Left ventricle myocardium inferior (tissue), 1 donor: ENCODE measurements at places on chromosomes 1 and 21.

- DNase-seq: no peak
Measured at GRCh38 chr1:229437443-229437842, 3.5 kb upstream of the ACTA1 start.

DNA sequence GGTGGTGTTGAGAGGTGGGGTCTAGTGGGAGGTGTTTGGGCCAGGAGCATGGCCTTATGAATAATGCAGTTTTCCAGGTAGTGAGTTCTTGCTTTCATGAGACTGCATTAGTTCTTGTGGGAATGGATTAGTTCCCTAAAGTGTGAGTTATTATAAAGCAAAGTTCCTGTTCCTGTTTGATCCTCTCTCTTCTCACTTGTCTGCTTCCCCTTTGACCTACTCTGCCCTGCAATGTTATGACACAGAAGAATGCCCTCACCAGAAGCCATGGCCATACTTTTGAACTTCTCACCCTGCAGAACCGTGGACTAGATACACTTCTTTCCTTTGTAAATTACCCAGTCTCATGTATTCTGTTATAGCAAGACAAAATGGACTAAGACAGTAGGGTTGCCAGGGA, 53.6 kb downstream of the MAP3K7CL start:
- DNase-seq: no peak

- DNase-seq: no peak
Measured at GRCh38 chr1:193697115-193697762, 510.8 kb upstream of the B3GALT2 start.

DNA sequence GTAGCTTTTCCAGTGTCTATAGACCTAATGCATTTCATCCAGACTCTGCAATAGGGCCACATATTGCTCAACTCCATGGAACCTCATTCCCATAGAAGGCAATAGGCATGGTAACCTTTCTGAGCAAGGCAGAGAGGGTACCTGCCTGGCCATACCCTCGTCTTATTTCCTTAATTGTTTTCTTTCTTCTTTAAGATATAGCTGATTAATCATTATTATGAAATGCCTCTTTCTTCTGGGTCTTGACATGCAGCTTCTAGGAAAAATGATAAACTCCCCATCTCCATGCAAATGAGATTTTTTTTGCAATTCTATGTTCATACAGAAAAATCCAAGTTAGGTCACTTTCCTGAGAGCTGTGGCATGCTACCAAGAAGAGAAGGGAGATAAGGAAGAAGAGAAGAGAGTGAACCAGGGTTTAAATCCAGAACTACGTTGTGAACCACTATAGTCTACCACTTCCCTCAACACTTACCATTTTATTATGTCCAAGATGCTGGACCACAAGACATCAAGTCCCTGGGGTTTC, 33.0 kb upstream of the IL20 start:
- DNase-seq: no peak

- peak; percentile 78 for DNase-seq
Measured at GRCh38 chr1:19918057-19918456, 5.4 kb downstream of the PLA2G2E start.

DNA sequence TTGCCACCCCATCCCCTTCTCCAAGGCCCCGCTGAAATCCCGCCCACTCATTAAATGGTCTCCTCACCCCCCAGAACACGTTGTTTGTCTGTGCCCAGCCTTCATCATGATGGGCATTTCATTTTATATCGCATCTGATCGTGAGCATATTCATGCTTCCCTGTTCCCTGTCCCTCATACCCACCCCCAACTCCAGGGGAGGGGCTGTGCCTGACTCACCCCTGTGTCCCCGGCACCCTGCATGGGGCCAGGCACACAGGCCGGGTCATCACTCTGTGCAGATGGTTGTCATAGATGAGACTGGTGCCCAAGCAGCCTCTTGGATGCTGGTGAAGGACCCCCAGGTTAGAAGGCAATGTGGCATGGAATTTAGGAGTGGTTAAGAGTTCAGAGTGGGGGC, 11.0 kb downstream of the CAMK2N1 start:
- no peak for DNase-seq

- DNase-seq: no peak
Measured at GRCh38 chr1:63319046-63320021, 3.0 kb upstream of the FOXD3 start.

DNA sequence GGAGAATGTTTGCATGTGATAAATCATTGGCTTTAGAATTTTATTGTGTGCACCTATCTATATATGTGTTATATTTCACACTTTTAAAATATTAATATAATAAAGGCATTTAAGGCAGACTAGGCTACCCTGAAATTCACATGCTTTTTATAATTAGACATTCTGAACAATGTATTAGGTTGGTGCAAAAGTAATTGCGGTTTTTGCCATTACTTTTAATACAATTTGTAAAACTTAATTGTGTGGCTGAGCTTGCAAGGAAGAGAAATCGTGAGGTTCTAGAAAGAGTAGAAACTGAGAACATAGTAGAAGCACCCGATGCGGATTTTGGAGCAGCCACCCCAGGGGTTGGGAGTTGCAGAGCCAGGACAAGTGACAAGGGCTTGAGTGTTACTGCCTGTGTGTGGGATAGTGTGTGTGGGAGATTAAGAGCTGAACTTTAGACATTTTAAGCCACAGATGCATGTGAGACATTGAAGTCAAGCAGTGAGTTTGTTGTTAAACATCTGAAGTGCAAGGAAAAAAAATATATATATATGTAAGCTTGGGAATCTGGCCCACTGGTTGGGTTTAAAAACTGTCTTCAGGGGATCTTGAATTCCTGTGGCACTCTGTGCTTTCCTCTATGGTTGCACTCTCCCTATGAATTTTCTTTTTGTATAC, 244.5 kb downstream of the TM2D1 start:
- DNase-seq: no peak

GRCh38 chr1:204894606-204895005, 23.9 kb downstream of the NFASC start:
- no peak for DNase-seq

DNA sequence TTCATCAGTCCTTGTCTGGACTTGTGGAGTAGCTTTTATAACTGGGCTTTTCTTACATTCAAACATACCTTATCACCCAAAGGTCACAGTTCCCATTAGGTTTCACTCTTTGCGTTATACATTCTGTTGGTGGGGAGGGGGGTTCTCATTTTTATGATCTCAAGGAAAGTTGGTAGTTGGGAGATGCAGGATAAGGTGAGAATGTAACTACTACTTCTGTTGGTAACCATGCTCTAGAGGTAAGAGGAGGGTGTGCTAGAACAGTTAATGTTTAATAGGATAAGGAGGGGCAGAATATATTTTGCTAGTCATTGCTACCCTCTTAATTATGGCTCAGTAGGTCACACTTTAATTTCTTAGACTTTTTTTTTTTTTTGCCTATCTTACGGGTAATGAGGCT, 10.7 kb downstream of the YBX1 start:
- DNase-seq: no peak

DNA sequence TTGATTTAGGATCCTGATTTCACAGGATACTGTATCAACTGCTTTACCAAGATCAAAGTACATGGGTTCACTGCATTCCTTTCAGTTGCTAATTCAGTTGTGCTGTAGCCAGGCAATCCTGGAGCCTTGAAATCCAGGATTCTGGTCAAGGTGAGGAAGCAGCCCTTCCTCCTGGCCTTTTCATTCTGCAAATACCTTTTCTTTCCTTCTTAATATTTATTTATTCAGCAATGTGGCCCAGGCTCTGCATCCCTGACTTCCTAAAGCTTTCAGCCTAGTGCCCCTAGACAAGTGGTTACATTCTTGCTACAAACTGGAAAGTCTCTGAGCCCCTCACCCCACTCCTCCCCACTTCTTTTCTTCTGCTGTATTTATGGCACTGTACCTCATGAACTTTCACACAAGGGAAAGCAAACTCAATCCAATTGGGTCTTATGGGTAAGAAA, 16.2 kb downstream of the LRRC8D start:
- no peak for DNase-seq

DNA sequence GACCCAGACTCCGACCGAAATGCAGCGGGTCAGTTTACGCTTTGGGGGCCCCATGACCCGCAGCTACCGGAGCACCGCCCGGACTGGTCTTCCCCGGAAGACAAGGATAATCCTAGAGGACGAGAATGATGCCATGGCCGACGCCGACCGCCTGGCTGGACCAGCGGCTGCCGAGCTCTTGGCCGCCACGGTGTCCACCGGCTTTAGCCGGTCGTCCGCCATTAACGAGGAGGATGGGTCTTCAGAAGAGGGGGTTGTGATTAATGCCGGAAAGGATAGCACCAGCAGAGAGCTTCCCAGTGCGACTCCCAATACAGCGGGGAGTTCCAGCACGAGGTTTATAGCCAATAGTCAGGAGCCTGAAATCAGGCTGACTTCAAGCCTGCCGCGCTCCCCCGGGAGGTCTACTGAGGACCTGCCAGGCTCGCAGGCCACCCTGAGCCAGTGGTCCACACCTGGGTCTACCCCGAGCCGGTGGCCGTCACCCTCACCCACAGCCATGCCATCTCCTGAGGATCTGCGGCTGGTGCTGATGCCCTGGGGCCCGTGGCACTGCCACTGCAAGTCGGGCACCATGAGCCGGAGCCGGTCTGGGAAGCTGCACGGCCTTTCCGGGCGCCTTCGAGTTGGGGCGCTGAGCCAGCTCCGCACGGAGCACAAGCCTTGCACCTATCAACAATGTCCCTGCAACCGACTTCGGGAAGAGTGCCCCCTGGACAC, 534 bp downstream of the C1orf56 start:
- peak; percentile 63 for DNase-seq

- no peak for DNase-seq
Measured at GRCh38 chr1:234262007-234262753, 111.1 kb upstream of the COA6 start.

- no peak for DNase-seq
Measured at GRCh38 chr1:31523012-31523411, 53.3 kb upstream of the TINAGL1 start.

DNA sequence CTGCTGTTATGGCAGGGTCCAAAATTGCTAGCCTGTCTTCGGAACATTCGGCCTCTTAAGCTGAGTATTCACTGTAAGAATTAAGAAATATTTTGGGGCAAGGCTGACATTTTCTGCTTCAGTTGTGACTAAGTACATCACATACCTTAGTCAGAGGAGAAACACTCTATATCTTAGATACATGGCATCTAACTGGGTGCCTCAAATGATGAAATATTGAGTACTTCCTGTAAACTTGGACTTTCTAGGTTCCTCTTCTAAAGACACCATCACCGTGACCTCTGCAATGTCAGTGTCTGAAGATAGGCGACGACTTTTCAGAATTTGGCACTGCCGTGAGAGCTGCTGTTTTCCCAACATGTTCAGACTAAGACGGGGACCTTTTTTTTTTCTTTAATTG, 65.6 kb downstream of the PCBP3 start:
- no peak for DNase-seq

- no peak for DNase-seq
Measured at GRCh38 chr21:30153697-30154340, 12.8 kb downstream of the CLDN17 start.
